SJCRH30 (cell line): ENCODE measurements at places on chromosomes 4 and X.

DNA sequence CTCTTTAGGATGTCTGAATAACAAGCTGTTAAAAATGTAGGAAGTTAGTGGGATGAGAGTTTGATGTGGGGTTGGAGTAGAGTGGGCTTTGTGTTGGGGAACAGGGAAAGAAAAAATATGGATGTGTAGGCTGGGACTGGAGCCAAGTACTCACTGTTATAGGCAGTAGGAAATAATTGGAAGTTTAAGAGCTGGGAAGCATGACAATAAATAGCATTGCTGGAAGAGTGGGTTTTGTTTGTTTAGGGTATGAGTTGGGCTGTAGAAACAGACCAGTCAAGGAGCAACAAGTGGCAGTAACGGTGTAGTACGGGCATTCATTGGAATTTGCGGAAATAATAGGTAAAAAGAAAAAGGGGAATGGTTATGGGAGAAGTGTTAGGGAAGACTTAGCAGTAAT lies 81.6 kb downstream of the KDM6A start:
- DNase-seq, result no peak

GRCh38 chr4:22515145-22515887 lies 550 bp downstream of the ADGRA3 start:
- DNase-seq, result peak; percentile 83

DNA sequence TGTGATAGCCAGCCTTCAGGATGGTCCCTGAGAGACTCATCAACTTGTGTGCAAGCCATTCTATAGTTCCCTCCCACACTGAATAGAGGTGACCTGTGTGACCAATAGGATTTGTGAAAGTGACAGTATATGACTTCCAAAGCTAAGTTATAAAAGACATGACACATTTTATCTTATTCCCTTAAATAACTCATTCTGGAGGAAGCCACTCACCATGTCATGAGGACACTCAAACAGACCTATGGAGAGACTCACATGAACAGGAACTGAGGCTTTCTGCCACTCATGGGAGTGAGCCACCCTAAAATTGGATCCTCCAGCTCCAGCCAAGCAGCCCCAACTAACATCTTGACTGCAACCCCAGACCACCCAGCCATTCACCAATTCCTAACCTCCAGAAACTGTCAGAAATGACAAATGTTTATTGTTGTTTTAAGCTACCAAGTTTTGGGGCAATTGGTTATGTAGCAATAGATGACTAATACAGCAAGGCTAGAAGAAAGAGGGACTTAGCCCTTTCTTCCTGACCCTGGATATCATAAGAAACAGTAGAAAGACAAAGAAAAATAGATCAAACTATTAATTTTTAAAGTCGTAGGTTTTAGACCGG lies 9.0 kb upstream of the CHIC2 start:
- no peak for DNase-seq

GRCh38 chrX:136467303-136467702 lies 20.4 kb upstream of the BRS3 start:
- DNase-seq, result no peak

DNA sequence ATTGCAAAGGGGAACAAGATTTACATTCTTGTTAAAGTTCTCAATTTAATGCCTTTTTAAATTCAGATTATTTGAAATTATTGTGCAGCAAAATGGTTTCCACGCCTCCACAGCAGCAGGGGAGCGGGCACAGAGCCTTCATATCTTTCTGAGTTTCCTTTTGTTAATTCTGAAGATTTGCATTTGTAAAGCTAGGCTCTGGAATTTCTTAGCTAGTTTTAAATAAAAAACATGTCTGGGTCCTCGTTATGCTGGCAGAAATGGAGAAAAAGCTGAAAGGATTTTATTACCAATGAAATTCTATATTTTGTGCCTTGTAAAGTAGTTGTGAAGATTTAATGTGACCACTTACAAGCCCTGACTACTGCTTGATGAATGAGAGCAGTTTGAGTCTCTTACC lies 40.8 kb upstream of the MAGED1 start:
- DNase-seq, result no peak

DNA sequence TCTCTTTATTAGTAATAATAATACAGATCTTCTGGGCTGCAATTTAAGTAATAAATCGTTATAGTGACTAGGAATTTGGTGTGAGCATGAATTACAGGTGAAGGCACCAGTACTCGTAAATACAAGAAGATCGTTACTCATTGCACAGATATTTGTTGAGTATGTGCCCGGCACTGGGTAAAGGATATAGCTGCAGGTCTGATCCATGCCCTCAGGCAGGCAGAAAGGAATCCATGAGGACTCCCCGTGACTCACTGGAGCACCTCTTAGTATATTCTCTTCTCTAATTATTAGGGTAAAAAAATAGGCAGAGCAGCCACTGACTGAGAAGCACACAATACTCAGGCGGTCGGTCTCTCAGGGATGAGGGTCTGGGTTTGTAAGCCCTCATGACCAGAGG lies 868.3 kb downstream of the RAB28 start:
- DNase-seq, result no peak

GRCh38 chrX:43581167-43581566 lies 74.9 kb upstream of the MAOA start:
- no peak for DNase-seq

GRCh38 chr4:17807446-17807845 lies 3.1 kb downstream of the DCAF16 start:
- DNase-seq, result no peak

DNA sequence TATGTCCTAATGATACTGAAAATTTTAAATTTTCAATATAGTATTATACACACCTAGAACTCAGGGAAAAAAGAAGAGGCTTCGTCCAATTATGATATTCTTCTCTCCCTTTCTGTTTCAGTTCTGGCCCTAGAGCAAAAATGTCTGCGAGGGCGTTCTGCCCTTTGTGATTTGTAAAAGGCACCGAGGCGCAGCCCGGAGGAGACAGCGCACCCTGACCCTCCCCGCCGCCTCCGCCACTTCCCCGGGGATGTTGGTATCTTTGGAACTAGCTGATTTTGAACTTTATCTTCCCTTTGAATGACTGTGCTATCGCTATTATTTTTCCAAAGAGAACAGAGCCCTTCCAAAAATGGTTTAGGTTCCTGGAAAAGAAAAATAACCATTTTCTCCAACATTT lies 173.2 kb upstream of the FAM9B start:
- DNase-seq, result no peak

GRCh38 chrX:18351784-18352183 lies 2.7 kb downstream of the SCML2 start:
- no peak for DNase-seq

- no peak for DNase-seq
Observed at GRCh38 chr4:151355155-151355554, 29.8 kb upstream of the SH3D19 start.

- DNase-seq, result no peak
Observed at GRCh38 chr4:23728393-23728792, 161.5 kb downstream of the PPARGC1A start.

GRCh38 chr4:176545872-176546271 lies 226.1 kb downstream of the SPCS3 start:
- peak; percentile 25 for DNase-seq

- no peak for DNase-seq
Observed at GRCh38 chrX:108701633-108702032, 34.7 kb downstream of the IRS4 start.

- DNase-seq, result no peak
Observed at GRCh38 chr4:156085100-156085499, 131.4 kb upstream of the CTSO start.

DNA sequence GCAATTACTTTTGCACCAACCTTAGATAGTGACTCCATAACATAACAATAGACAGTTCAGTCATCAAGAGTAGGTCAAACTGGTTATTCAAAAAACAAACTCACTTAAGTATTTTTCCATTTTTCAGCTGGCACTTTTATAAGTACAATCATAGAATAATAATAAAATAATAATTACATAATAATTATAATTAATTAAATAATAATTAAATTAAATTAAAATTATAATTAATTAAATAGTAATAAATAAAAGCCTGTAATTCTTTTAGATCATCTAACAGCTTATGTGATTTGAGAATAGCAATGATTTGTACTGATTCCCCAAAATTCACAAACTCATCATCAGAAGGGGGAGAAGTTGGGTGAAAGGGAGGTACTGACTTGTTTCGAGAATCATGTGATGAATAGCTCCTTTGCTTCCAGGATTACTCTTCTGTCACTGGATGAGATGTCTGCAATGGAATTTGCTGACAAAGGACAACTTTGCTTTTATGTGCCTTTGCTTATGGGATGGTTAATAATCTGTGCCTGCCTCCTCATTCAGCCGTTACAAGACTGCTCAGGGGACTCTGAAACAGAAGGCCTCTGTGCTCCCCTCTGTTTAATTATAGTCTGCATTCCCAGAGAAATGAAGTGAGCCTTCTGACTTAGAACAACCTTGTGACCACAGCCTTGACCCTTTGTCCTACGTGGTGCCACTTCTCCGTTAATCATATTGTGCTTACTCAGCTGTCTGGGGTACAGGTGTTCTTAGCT lies 104.8 kb upstream of the ENPEP start:
- peak; percentile 58 for DNase-seq

- DNase-seq, result no peak
Observed at GRCh38 chrX:134645936-134646543, 12.2 kb downstream of the PLAC1 start.

- DNase-seq, result no peak
Observed at GRCh38 chr4:184475096-184475461, 729 bp upstream of the IRF2 start.

DNA sequence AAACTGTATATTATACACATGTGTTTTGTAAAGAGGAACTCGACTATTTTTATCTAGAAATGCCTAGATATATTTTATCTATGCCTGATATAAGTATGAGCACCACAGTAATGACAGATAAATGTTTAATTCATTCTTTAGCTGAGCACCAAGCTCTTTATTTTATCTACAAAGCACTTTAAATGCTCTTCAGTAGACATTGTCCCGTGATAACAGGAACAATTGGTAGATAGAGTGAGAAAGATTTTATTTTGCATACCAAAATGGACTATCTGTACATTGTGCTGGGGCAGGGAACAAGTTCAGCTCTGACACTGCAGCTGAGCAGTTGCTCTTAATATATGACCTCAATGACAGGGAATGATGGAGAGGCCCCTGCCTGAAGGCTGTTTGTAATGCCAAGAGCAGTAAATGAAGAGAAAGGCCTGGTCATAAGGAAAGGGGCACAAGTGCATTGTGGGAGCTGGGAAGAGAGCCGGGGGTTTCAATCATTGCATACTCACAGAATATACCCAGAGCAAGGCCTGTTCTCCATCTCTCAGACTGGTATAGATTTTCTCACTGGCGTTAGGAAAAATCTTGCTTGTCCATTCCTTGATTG lies 57.3 kb downstream of the SEPTIN11 start:
- no peak for DNase-seq

DNA sequence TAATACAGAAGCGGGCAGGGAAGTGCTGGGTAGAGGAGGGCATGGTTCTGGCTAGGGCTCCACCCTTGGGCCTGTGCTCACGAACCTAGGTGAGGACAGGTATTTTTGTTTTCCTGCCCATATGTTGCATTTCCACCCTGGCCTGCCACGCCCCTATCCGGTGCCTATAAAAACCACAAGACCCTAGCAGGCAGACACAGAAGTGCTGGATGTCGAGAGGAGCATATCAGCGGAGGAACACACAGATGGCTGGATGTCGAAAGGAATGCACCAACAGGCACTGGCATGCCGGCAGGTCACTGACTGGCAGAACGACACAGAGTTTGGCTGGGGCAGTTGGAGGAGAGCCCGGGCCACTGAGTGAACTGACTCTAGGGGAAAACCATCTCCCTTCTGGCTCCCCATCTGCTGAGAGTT lies 316.6 kb upstream of the BOD1L1 start:
- DNase-seq, result no peak

- DNase-seq, result no peak
Observed at GRCh38 chr4:147736458-147736857, 4.6 kb downstream of the ARHGAP10 start.

GRCh38 chr4:101033986-101034385 lies 313.3 kb downstream of the PPP3CA start:
- peak; percentile 5 for DNase-seq

- DNase-seq, result no peak
Observed at GRCh38 chrX:96591421-96591820, 93.2 kb upstream of the DIAPH2 start.

DNA sequence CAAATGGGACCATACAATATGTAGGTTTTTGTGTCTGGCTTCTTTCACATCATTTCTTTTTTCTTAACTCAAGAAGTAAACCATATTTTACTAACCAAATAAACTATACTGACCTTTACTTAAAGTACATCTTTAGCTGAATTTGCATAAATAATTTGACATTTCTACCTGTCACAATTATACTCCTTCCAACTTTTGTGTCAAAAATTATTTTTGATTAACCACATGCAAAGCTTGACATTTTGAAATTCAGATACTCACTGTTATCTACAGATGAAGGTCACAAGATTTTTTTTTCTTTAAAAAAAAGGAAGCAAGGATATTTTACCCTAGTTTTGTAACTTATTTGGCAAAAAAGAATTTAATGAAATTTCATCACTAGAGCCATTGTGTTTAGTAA lies 12.0 kb upstream of the RAB9A start:
- DNase-seq, result no peak

- DNase-seq, result no peak
Observed at GRCh38 chr4:55864577-55865223, 11.3 kb downstream of the EXOC1 start.

DNA sequence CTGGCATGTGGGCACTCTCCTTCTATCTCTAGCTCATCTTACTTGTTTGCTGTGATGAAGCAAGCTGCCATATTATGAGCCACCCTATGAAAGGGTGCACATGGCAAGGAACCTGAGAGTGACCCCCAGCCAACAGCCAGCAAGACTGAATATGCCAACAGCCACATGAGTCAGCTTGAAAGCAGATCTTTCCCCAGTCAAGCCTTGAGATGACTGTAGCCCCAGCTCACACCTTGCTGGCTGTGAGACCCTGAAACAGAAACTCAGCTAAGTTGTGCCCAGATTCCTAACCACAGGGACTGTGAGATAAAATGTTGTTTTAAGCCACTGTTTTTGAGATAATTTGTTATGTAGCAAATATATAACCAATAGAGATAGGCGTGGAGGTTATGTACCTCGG lies 36.2 kb downstream of the KDM5C start:
- DNase-seq, result no peak

GRCh38 chr4:110138551-110138950 lies 59.9 kb downstream of the ELOVL6 start:
- no peak for DNase-seq

DNA sequence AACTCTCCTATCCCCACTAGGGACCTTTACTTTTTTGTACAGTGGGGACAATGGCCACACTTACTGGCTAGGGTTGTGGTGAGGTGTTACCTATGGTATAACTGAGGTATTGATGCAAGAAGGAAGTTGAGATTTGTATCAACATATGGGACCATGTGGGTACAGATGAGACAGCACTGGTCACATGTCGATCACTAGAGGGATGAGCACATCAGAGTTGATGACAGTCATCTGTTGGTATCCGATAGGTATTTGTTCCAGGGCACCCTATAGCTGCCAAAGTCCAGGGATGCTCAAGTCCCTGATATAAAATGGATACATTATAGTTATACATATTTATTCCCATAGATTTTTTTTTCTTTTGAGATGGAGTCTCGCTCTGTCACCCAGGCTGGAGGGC lies 12.6 kb upstream of the SLC10A3 start:
- DNase-seq, result no peak
